Stimulated activated CD8-positive, alpha-beta memory T cell treated with anti-CD3 and anti-CD28 coated beads, Interleukin-15, amount 100 ng/mL, for 1 hour (primary cell): ENCODE measurements at places on chromosomes 2 and 18.

- no peak for DNase-seq
Observed at GRCh38 chr2:31973665-31974064, 37.1 kb downstream of the MEMO1 start.

DNA sequence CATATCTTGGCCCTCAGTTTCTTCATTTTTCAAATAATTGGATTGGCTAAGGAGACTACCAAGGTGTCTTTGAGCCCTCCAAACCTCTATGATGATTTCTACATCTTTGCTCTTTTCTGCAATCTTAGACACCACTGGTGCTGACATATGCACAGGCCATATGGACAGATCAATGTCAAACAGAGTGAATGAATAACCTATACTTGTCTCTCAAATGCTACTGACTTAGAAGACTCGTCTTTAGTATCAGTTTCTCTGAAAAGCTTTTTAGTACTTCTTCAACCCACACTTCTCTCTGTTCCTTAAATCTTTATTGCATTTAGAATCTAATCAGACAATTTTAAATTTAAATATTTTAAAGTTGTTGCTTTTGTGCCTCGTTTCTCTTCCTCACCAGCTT is 258.2 kb downstream of the LTBP1 start:
- DNase-seq = no peak

- DNase-seq = no peak
Observed at GRCh38 chr18:48844271-48844670, 106.5 kb downstream of the SMAD7 start.

GRCh38 chr2:225122007-225122406 is 79.7 kb upstream of the DOCK10 start:
- no peak for DNase-seq

GRCh38 chr18:3554811-3555427 is 104.9 kb downstream of the TGIF1 start:
- DNase-seq = no peak

DNA sequence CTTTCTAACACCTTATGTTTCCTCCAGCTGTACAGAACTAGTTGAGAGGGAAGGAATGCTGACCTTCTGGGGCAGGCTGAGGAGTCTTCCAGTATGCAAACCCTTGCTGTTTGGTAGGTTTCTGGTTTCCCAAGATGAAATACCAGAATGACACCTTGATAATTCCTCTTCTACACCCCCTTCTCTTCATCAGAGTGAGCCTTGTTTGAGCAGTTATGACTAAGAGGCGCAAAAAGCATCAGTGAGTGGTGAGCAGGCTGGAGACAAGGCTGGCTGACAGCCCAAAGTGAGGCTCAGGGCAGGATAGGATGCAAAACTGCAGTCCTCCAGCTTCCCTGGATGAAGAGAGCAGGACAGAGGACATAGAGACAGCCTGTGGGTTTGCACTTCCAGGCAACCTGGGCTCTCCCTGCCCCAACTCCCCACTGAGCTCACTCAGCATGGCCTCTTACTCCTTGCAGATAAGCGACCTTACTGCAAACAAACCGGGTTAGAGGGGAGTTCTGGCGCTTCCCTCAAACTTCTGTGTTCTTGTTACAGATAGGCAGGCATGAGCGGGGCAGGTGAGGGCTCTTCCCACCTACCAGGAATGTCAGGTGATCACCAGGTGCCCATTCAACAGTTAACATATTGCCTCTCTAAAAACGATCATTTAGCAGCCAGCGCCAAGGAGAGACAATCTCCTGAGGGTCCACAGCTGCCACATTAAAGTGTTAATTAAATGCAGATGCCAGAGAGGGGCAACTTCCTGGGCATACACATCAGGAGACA is 5.4 kb downstream of the MPPE1 start:
- DNase-seq = no peak
